Type B pancreatic cell (in vitro differentiated cells): ENCODE measurements at places on chromosomes 5 and 9.
A peak's percentile ranks its signal among the peaks of the same experiment; 100 is the strongest.

GRCh38 chr5:82031220-82032119 lies 59.6 kb downstream of the ATG10 start:
- no peaks in the 10 kb centered on the region for H3K36me3 ChIP-seq
- no peak overlapping the region for H3K4me3 ChIP-seq
- no peaks in the 10 kb centered on the region for H3K27me3 ChIP-seq

- no peak for DNase-seq
- peaks cover 14% of the 10 kb centered on the region for H3K4me1 ChIP-seq
- H3K27ac ChIP-seq, result no peak overlapping the region
- H3K4me3 ChIP-seq, result no peak overlapping the region
- H3K36me3 ChIP-seq, result no peaks in the 10 kb centered on the region
- H3K27me3 ChIP-seq, result peaks cover 4% of the 10 kb centered on the region
These were observed 117.9 kb downstream of the GADD45G start for GRCh38 chr9:89722712-89723111.

GRCh38 chr5:33631786-33632185 lies 191.0 kb downstream of the TARS1 start:
- peaks cover 5% of the 10 kb centered on the region for H3K36me3 ChIP-seq
- no peak for DNase-seq
- no peak overlapping the region for H3K27ac ChIP-seq
- no peaks in the 10 kb centered on the region for H3K27me3 ChIP-seq

DNA sequence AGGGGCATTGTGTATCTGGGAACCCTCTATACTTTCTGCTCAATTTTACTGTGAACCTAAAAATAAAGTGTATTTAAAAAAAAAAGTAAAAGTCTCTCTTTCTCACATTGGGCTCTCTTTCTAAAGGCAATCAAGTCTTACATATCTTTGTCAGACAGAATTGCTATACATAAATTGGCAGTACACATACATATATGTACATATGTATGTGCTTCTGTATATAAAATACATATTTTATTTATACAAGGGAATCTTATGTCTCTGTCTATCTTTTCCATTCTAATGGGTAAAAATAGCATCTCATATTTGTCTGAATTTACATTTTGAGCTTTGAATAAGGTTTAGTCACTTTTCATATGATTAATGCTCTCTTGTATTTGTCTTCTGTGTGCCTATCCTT lies 348.8 kb downstream of the SPATA31D1 start:
- no peaks in the 10 kb centered on the region for H3K36me3 ChIP-seq

GRCh38 chr9:93185266-93186214 lies 1.6 kb downstream of the WNK2 start:
- peak overlapping the region; percentile 41 for H3K27ac ChIP-seq
- no peak for DNase-seq
- H3K4me3 ChIP-seq, result peak overlapping the region; percentile 85
- H3K36me3 ChIP-seq, result peaks cover 3% of the 10 kb centered on the region
- peaks cover 19% of the 10 kb centered on the region for H3K4me1 ChIP-seq

DNA sequence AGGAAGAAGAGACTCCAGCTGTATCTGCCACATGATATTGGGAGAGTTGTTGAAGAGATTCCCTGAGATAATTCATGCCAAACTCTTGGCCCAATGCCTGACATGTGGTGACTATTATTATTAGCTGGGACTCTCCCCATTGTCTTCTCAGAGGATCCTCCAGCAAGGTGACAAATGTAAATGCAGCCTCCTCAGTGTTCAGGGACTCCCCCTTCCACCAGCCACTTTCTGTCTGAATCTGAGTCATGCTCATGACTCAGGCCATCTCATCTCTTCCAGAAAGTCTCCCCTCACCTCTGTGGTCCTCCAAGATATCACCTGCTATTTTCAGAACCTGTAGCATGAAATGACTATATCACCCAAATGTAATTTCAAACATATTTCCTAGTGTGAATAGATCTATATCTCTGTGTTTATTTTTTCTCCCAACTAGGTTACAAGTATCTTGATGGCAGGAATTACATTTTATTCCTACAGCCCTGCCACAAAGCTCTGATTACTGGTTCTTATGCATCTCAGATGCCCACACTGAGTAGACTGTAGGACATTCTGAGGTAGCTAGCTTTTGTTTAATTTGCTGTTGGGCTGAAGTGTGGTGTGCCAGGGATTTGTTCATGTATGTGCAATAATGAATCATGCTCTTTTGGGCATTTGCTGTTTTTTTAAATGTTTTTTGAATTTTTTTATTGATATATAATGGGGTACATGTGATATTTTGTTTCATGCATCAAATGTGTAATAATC lies 126.6 kb upstream of the IL12B start:
- H3K4me1 ChIP-seq, result peaks cover 24% of the 10 kb centered on the region
- no peaks in the 10 kb centered on the region for H3K36me3 ChIP-seq
- no peak for DNase-seq

GRCh38 chr5:158482125-158482524 lies 617.6 kb downstream of the EBF1 start:
- DNase-seq, result no peak
- H3K27ac ChIP-seq, result no peak overlapping the region
- peaks cover 33% of the 10 kb centered on the region for H3K4me1 ChIP-seq

DNA sequence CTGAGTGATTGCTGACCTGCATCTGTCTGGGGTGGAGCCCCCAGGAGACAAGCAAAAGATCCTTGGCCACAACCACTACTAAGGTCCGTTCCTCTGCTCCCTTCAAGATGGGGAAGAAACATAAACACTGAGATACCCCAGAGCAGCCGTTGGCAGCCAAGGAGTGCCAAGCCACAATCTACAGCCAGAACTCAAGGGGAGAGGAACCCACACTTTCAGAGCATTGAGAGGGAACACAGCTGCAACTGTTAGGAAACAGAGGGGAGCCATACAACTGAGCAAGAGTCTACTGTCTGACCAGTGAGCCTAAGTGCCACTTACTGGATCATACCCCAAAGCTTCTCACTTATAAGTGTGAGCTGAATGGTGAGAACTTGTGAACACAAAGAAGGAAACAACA lies 44.6 kb upstream of the ADRB2 start:
- no peak for DNase-seq
- no peaks in the 10 kb centered on the region for H3K4me1 ChIP-seq
- no peaks in the 10 kb centered on the region for H3K36me3 ChIP-seq

GRCh38 chr5:141780240-141780951 lies 97.8 kb downstream of the PCDH1 start:
- DNase-seq, result no peak
- no peak overlapping the region for H3K4me3 ChIP-seq
- H3K36me3 ChIP-seq, result no peaks in the 10 kb centered on the region
- H3K27ac ChIP-seq, result no peak overlapping the region
- peaks cover 4% of the 10 kb centered on the region for H3K27me3 ChIP-seq

DNA sequence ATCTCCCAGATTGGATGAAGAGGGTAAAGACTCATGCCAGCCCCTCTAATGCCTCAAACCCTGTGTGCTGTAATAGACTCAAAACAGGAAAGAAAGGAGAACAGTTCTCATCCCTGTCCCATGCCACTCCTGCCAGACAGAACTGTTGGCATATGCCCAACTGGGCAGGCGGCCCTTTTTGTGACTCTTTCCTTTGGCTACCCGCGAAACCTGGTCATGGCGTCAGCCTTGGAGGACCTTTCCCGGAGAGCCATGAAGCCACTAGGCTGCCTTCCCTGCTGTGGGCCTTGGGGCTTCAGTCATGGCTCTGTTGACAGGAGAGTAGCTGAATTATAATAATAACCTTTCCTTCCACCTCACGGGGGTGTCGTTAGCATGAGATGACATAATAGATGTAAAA lies 75.9 kb upstream of the SEMA6A start:
- DNase-seq, result no peak
- peaks cover 24% of the 10 kb centered on the region for H3K4me1 ChIP-seq
- H3K36me3 ChIP-seq, result no peaks in the 10 kb centered on the region
- no peak overlapping the region for H3K4me3 ChIP-seq
- H3K27me3 ChIP-seq, result peaks cover 4% of the 10 kb centered on the region

DNA sequence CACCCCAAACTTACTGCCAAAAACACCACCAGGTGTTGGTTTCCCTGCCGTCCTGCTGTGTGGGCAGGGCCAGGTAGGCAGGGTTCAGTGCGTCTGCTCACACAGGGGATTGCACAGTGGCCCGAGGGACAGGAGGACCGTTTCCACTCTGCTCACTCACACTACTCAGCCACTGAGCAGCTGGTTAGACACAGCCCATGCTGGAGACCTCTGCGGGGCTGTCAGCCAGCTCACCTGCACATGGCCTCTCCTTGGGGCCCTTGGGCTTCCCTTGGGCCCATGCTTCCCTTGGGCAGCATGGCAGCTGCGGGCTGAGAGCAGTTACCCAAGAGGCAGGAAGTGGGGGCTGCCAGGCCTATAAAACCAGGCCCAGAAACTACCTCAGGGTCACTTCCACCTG lies 79.0 kb downstream of the SYK start:
- no peak overlapping the region for H3K27ac ChIP-seq
- no peak for DNase-seq
- no peaks in the 10 kb centered on the region for H3K27me3 ChIP-seq
- H3K4me3 ChIP-seq, result no peak overlapping the region
